EL (cell line): ENCODE measurements at places on chromosomes 1 and 21.
A peak's percentile ranks its signal among the peaks of the same experiment; 100 is the strongest.

DNA sequence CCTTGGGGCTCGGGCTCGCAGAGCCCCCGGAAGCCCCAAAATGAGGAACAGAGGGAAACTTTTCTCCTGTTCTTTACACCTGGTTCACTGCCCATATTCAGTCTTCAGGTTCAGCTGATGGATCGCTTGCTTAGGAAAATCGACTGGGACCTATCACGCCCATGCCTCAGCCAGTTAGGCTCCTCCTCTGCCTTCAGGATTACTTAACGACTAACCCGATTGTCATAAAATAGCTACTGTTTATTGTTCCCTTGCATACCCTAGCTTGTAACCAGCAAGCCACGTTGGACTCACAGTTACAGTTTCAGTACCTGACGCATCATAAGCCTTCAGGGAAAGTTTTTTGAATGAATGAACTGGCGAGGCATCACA, 692 bp downstream of the TARDBP start:
- DNase-seq: no peak

- no peak for DNase-seq
Measured at GRCh38 chr1:231215681-231216385, 25.2 kb upstream of the GNPAT start.

GRCh38 chr1:205481218-205481617, 23.3 kb upstream of the CDK18 start:
- DNase-seq: no peak

- DNase-seq: peak; percentile 72
Measured at GRCh38 chr1:115166531-115167091, 77.3 kb upstream of the TSPAN2 start.

DNA sequence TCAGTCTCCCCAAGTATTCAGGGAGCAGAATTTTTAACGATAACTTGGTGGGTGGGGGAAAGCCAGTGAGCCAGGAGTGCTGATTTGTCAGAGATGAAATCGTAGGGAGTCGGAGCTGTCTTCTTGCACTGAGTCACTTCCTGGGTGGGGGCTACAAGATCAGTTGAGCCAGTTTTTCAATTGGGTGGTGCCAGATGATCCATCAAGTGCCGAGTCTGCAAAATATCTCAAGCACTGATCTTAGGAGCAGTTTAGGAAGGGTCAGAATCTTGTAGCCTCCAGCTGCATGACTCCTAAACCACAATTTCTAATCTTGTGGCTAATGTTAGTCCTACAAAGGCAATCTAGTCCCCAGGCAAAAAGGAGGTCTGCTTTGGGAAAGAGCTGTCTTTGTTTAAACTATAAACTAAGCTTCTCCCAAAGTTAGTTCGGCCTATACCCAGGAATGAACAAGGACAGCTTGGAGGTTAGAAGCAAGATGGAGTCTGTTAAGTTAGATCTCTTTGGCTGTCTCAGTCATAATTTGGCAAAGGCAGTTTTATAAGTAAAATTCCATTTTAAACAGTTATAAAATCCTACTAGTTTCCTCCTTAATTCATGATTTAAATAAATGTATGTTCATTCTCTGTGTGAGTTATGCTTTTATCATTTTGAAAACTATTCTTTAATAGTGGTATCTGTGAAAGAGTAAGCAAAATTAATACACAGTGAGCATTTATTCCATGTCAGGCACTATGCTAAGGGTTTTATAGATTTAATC, 51.7 kb downstream of the SLC16A1 start:
- DNase-seq: peak; percentile 97

GRCh38 chr1:62240651-62241370, 46.2 kb downstream of the L1TD1 start:
- DNase-seq: no peak

GRCh38 chr21:38858812-38859205, 53.1 kb downstream of the ETS2 start:
- DNase-seq: no peak

GRCh38 chr1:56548571-56548970, 30.8 kb downstream of the PLPP3 start:
- DNase-seq: peak; percentile 16

DNA sequence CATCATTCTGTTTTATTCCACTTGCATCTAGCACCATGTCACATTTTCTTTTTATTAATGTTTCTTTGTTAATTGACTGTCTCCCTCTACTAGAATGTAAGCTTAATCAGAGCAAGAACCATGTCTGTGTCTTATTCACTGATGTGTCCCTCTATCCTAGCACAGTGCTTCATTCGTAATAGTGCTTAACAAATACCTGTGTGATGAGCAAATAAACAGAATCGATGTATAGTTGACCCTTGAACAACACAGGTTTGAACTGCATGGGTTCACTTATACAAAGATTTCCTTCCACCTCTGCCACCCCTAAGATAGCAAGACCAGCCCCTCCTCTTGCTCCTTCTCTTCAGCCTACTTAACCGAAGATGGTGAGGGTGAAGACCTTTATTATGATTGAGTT, 42.9 kb upstream of the MAN1A2 start:
- no peak for DNase-seq

DNA sequence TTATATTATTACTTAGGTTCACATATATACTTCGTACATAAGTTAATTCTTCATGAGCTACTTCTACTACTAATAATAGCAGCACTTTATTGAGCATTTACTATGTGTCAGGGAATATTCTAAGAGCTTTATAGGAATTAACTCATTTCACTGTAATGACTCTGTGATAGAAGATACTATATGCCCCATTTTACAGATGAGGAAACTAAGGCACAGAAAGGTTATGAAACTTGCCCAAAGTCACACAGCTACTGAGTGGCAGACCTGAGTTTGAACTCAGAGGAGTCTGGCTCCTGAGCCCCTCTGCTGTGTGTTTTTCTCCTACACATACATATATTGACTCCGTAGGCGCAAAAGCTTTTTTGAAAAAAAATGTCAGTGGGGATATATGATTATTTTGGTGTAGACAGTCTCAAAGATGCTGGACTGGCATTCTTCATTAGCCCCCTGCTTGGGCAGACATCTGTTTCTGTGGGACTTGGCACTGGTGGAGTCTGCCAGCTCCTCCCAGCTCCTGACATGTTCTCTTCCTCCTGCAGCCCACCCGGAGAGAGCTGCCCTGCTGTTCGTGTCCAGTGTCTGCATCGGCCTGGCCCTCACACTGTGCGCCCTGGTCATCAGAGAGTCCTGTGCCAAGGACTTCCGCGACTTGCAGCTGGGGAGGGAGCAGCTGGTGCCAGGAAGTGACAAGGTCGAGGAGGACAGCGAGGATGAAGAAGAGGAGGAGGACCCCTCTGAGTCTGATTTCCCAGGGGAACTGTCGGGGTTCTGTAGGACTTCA, 70.9 kb downstream of the TCP10L start:
- no peak for DNase-seq

GRCh38 chr1:228333739-228334115, 72.9 kb downstream of the TRIM11 start:
- DNase-seq: no peak

DNA sequence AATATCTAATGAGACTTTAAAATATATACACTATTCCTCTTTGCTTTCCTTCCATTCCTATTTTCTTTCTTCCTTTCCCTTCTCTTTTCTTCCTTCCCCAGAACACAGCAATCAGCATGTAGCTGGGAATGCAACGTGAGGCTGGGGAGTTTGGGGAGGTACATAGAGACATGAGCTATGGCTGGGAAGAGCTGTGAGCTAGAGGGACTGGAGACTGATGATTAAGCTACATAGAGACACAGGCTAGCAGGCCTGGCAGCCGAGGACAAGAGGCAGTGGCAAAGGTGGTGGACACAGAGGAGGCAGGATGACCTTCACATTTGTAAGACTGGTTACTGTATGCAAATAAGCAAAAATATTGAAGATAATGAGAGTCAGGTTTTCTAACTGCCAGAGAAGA, 7.5 kb downstream of the LPAR3 start:
- DNase-seq: no peak

DNA sequence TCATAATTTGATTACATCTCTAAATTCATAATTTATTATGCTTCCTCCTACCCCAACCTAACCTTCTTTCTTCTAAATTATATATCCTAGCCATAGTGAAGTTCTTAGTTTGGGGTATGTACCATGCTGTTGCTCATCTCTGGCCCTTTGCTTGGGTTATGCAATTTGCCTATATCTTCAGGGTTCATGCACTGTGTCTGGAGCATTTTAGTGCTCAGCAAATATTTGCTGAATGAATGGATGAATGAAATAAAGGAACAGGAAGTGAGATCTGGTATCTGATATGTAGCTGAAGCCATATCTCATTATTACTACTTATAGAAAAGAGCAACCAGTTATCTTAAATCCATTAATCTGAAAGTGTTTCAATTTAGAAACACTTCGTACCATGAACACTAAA, 137.6 kb downstream of the GPATCH2 start:
- DNase-seq: peak; percentile 63

DNA sequence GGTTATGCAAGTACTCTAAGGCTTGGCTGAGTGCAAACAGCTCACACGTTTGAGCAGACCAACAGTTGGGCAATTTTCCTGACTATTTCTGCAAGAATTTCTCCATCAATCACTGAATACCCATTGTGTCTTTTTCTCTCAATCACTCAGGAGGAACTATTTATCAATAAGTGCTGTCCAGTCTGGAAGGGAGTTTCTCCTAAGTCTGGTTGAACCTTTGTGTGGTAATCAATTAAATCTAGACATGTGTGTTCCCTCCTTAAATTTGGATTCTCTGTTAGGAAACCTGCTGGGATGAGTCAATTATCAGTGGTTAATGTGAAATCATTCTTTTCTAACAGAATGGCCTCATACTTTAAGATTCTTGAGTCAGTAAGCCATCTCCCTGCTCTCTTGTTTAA, 6.8 kb upstream of the AADACL3 start:
- DNase-seq: peak; percentile 1

DNA sequence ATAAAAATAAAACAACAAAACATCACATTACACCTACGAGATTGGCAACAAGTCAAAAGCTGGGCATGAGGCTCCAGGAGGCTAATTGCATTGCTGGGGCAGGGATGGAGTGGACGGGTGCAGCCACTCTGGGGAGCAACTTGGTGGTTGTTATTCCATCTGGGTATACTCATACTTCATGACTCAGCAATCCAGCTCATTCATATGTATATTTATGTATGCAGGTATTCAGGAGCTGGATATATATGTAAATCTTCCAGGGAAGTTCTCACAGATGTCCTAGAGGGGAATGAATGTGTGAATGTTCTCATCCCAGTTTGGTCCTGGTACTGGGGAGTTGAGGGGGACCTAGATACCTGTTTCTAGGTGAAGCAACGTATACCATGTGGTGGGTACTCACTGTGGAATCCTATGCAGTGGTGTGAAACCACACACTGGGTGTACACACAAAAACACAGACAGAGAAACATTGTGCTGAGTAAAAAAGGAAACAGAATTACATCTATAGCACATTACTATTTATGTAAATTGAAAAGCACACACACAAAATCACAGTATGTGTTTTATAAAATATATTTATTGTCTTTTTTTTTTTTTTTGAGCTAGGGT, 79.7 kb upstream of the RAB4A start:
- no peak for DNase-seq

- DNase-seq: no peak
Measured at GRCh38 chr1:201334325-201335173, 42.9 kb downstream of the TNNT2 start.

DNA sequence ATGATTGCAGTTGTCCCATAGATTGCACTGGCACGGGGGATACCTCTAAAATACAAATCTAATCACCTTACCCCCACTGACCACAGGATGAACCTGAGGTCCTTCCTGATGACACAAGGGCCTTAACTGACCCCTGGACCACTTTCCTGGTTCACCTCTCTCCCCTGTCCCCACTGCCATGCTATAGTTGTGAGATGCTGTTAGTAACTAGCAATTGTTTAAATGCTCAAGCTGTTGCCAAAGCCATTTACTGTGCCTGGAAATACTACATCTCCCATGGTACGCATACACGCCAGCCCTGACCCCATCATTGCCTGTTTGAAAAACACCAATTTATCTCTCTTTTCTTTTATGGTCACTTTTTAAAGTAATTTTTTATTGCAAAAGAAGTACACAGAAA, 29.1 kb upstream of the RGS8 start:
- DNase-seq: no peak

GRCh38 chr1:239361403-239361802, 25.0 kb upstream of the CHRM3 start:
- DNase-seq: peak; percentile 81

GRCh38 chr1:70034403-70034802, 171.0 kb downstream of the LRRC40 start:
- DNase-seq: peak; percentile 71

- no peak for DNase-seq
Measured at GRCh38 chr1:10511494-10511885, 36.7 kb downstream of the PEX14 start.
